ENCODE measurements at places on chromosomes 6 and 20. TPM values are rescaled to one million over a fixed set of nuclear protein-coding genes. Genes with fewer than 3 reads are reported as not detected.

DNA sequence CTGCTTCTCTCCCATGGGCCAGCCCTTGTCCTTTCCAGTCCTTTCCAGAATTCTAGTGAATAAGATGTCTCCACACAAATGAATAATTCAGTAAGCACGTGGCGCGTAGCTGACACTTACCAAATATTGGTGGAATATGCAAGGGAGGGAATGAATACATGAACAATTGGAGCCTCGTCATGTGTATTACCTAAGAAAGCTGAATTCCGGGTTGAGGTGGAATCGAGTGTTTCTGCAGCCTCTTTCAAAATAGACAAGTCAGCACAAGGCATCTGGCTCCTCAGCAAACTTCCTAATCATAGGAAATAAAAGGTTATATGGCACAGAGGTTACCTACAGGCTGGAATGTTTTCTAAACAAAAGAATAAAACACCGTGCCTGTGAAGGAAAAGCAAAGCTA is 47.0 kb upstream of the NT5E start:
- peaks cover 20% of the 10 kb centered on the region for H3K4me1 ChIP-seq
- DNase-seq = no peak
- H3K4me3 ChIP-seq = no peak overlapping the region
- no peaks in the 10 kb centered on the region for H3K36me3 ChIP-seq

GRCh38 chr20:10077081-10077471 is 42.3 kb downstream of the ANKEF1 start:
- no peaks in the 10 kb centered on the region for H3K36me3 ChIP-seq
- H3K4me1 ChIP-seq = no peaks in the 10 kb centered on the region
- H3K27me3 ChIP-seq = no peaks in the 10 kb centered on the region
- no peak overlapping the region for H3K27ac ChIP-seq
- no peak overlapping the region for H3K4me3 ChIP-seq

Gene COL21A1
- not detected for total RNA-seq

Gene PRDM13
- total RNA-seq = not detected

Gene HLA-DRB1
- 718 TPM for total RNA-seq

Gene ARFRP1
- total RNA-seq = 55.1 TPM
